HFF-Myc (cell line): ENCODE measurements at places on chromosomes 4 and X.

GRCh38 chr4:176910646-176911045 is 117.9 kb upstream of the VEGFC start:
- no peak for DNase-seq

DNA sequence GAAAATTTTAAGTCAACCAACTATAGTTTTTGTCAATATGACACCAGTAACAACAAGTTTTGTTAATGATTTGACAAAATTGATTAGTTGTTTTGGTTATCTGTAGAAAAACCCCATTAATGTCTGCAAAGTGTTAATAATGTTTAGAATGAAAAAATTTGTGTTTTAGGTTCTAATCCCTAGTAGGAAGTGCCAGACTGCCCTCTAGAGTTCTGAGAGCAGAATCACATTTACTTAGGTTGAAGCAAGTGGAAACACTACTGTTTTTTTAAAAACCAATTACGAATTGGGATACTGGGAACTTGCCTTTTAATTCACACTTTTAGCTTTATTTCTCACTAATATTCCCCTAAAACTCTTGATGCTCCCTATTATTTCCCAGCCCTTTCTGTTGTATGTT is 101.1 kb upstream of the CYLC1 start:
- DNase-seq: no peak

DNA sequence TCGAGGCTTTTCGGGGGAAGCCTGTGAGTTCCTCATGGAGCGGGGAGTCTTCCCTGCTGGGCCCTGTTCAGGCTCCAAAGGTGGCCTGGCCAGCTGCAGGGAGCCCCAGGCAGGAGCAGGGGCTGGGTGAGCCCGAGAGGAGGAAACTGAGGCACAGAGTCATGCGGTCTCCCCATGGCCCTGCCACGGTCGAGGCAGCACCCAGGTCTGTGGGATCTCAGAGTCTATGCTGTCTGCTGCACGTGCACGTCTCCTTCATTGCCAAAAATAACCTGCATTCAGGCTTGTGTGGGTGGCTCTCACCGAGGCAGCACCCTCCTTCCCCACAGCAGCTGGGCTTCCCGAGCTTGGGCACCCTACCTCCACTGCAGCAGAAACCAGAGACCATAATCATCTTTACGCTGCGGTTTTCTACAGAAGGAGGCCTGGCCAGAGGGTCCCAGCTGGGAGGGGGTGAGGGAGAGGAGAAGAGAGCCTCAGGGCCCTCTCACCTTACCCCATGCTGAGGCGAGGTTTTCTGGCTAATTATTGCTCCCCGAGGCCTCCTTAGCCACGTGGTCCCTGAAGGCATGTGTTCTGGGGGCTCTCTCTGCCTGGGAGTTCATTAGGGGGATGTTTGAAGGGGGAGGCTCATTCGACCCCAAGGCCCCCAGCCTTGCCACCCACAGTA is 64.3 kb downstream of the CPZ start:
- no peak for DNase-seq

GRCh38 chrX:103536071-103536470 is 16.8 kb upstream of the RAB40A start:
- DNase-seq: no peak

GRCh38 chr4:142354794-142355420 is 491.2 kb downstream of the INPP4B start:
- DNase-seq: no peak

- no peak for DNase-seq
These were observed 10.1 kb upstream of the NKX1-1 start for GRCh38 chr4:1416051-1416947.

DNA sequence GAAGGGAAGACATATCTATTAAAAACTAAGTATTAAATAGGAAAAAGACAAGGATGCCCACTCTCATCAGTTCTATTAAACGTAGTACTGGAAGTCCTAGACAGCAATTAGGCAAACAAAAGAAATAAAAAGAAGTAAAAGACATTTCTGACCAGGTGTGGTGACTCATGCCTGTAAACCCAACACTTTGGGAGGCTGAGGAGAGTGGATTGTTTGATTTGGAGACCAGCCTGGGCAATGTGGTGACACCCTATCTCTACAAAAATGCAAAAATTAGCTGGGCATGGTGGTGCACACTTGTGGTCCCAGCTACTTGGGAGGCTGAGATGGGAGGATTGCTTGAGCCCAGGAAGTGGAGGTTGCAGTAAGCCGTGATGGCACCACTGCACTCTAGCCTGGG is 1071.8 kb downstream of the FAT4 start:
- DNase-seq: no peak

- no peak for DNase-seq
These were observed 637.4 kb downstream of the ZNF674 start for GRCh38 chrX:45907786-45908185.

- no peak for DNase-seq
These were observed 42.5 kb downstream of the TFDP3 start for GRCh38 chrX:133175605-133176004.

DNA sequence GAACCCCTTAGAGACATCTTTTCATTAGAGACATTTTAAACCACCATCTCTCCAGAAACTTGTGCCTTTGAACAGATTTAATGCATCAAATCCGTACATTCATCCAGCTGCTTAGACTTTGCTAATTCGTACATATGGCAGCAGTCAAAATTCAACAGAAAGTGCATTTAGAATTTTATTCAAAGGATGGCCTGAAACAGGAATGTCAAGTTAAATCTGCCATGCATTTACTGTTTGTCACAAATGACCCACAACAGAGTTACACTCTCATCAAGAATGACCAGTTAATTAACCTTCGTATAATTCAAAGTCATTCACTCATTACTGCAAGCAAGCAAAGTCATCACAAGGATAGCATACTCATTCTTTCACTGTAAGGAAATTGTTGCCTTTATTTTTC is 284.3 kb downstream of the SLC7A11 start:
- no peak for DNase-seq

GRCh38 chr4:57104706-57105560 is 5.3 kb downstream of the IGFBP7 start:
- DNase-seq: no peak

DNA sequence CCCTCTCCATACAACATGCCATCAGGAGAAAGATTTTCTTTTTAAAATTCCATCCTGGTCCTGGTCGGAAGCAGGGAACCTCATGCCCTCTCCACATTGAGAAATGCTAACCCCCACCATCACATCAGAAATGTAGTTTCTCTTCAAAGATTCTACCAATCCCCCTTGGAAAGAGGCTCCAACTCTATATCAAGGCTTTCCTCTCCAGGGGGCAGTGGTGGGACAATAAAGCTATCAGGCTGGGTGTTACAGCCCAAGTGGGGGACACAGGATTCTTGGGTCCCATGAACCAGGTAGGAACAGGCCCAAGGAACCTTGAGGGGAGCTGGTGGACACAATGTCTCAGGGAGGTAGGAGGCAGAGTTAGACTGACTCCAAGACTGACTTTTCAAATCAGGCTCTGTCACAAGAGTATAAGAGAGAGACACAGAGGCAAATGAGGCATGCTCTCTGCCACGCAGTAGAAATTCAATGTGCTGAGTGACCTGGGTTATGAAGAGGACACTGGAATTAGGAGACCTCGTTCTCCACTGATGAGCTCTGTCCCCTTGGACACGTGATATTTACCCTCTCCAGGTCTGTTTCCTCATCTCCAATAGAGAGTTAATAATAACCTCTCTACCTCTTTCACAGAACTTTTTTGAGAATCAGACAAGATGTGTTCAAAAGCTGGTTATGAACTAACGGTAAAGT is 4.5 kb downstream of the GJB1 start:
- DNase-seq: no peak

DNA sequence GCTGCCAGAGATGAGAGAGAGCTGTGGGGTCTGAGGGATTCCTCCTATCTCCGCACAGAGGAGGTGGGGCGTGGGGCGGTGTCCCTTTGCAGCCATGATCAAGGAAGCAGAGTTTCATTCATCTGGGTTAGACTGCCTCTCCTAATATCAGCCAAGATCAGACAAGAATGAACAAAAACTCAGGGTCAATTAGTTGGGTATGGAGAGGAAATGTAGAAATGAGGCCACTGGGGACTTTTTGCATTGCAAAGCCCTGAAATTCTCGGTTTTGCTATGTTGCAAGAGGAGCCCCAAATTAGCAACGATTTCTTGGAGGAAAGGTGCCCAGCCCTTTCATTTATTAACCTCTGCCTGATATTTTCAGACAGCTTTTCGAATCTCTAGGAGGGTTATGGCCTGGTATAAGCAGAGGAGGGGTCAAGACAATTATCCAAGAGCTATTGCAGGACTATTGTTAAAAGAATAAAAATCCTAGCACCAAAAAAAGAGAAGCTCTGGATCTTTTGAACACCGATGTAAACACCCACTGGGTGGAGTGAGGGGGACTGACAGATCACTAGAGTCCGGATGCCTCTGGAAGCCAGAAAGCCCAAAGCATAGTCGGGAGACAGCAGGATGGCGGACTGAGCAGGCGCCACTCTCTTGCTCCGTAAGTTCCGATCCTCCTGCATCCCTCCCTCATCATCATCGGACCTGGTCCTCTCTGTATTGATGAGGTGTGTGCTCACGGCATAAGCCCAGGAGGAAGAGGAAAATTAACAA is 34.4 kb upstream of the ACSL1 start:
- no peak for DNase-seq

DNA sequence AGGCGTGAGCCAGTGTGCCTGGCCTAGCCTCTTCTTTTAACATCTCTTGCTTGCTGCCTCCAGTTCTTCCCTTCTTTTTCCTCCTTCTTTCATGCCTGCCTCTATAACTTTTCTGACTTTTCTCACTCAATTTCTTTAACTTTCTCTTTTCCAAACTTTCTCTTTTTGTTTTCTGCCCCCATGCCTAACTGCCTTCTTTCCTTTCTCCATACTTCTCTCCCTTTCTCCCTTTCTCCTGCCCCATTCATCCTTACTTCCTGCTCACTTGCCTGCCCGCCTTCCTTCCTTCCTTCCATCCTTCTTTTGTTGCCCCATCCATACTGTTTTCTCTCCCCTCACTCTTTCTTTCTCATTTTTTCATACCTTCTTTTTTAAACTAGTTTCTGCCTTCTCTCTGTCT is 105.2 kb downstream of the RBMX2 start:
- DNase-seq: no peak

- DNase-seq: no peak
These were observed 50.8 kb upstream of the ADGRL3 start for GRCh38 chr4:61149278-61149677.

GRCh38 chr4:2637956-2638552 is 101.6 kb downstream of the FAM193A start:
- DNase-seq: no peak

- DNase-seq: no peak
These were observed 27.0 kb downstream of the EIF2S3 start for GRCh38 chrX:24081661-24082154.

DNA sequence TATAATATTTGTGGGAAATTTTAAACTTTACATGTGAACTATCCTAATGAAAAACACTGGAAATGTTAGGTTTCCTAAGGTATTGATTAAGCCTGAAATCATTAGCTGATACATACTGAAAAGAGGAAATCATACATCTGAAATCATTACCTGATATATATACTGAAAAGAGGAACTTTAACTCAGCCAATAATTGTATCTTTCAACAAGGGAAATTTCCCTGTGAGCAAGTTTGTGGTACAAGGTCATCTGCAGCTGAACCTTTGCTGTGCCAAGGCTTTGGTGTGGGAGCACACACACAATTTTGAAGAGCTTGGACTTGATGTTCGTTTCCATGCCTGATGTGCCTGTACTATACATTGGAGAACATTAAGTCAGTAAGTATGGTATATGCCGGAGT is 131.9 kb upstream of the USP9X start:
- no peak for DNase-seq
